ENCODE measurements at places on chromosomes 12 and 14. TPM values are rescaled to one million over a fixed set of nuclear protein-coding genes. Genes with fewer than 3 reads are reported as not detected.

The KRT85 gene
- total RNA-seq: not detected

The ACSM4 gene
- total RNA-seq: not detected

The LMO3 gene
- not detected for total RNA-seq

GRCh38 chr14:91889477-91890211 lies 22.3 kb upstream of the TC2N start:
- H3K4me1 ChIP-seq: peaks cover 59% of the 10 kb centered on the region
- DNase-seq: no peak
- no peak overlapping the region for H3K27ac ChIP-seq
- no peaks in the 10 kb centered on the region for H3K27me3 ChIP-seq

The CD27 gene
- total RNA-seq: 111 TPM

The SRRM4 gene
- total RNA-seq: not detected

The CALCOCO1 gene
- 31.4 TPM for total RNA-seq

The MYO1H gene
- not detected for total RNA-seq

GRCh38 chr12:130161261-130162243 lies 712 bp upstream of the FZD10 start:
- DNase-seq: no peak
- no peaks in the 10 kb centered on the region for H3K36me3 ChIP-seq
- H3K4me1 ChIP-seq: no peaks in the 10 kb centered on the region

GRCh38 chr14:71525663-71526221 lies 406.5 kb upstream of the RGS6 start:
- H3K4me1 ChIP-seq: no peaks in the 10 kb centered on the region
- H3K27me3 ChIP-seq: no peaks in the 10 kb centered on the region
- no peak overlapping the region for H3K27ac ChIP-seq
- H3K36me3 ChIP-seq: no peaks in the 10 kb centered on the region
- no peak for DNase-seq

The CAPS2 gene
- 2.6 TPM for total RNA-seq

- no peaks in the 10 kb centered on the region for H3K36me3 ChIP-seq
- DNase-seq: no peak
- no peaks in the 10 kb centered on the region for H3K4me1 ChIP-seq
- H3K4me3 ChIP-seq: no peak overlapping the region
- no peak overlapping the region for H3K27ac ChIP-seq
Observed at GRCh38 chr12:2395354-2395977, 342.7 kb downstream of the CACNA1C start.

DNA sequence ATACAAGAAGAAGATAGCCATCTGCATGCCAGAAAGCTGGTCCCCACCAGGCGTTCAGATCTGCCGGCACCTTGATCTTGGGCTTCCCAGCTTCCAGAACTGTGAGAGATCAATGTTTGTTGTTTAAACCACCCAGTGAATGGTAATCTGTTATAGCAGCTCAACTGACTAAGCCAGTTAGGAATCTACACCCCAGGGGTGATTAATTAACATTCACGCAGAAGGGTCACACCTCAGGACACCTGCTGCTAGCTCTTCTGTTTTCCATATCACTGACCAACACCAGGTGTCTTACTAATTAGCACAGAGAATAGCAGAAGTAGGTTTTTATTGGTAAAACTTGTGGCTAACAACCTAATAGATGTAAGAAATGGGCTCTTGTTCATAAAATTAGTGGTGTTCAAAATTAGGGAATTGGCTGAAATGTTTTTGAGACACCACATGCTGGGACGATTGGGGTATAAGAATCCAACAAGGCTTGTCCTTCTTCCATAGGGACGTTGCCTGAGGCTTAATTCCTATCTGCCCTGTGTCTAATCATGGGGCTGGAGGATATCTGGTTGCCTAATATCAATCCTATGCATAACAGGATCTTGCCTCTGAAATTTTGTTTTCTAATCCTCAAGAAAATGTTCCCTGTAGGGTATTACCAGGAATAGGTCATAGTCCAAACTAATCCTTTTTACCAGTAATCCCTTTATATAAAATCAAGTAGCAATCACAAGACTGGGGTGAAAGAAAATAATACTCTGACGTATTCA lies 42.0 kb upstream of the CHST11 start:
- no peaks in the 10 kb centered on the region for H3K27me3 ChIP-seq
- H3K27ac ChIP-seq: no peak overlapping the region
- no peaks in the 10 kb centered on the region for H3K36me3 ChIP-seq
- H3K4me3 ChIP-seq: no peak overlapping the region

- no peak overlapping the region for H3K4me3 ChIP-seq
- no peaks in the 10 kb centered on the region for H3K36me3 ChIP-seq
- no peak overlapping the region for H3K27ac ChIP-seq
- no peaks in the 10 kb centered on the region for H3K4me1 ChIP-seq
- H3K27me3 ChIP-seq: no peaks in the 10 kb centered on the region
- DNase-seq: no peak
Observed at GRCh38 chr12:4742416-4742970, 22.3 kb downstream of the GALNT8 start.

GRCh38 chr14:39266525-39266870 lies 32.8 kb downstream of the MIA2 start:
- peak overlapping the region; percentile 91 for H3K27ac ChIP-seq
- DNase-seq: no peak
- H3K36me3 ChIP-seq: no peaks in the 10 kb centered on the region
- H3K27me3 ChIP-seq: no peaks in the 10 kb centered on the region
- H3K4me1 ChIP-seq: peaks cover 29% of the 10 kb centered on the region

- DNase-seq: no peak
- H3K27me3 ChIP-seq: no peaks in the 10 kb centered on the region
- no peaks in the 10 kb centered on the region for H3K4me1 ChIP-seq
- H3K4me3 ChIP-seq: no peak overlapping the region
- H3K27ac ChIP-seq: no peak overlapping the region
Observed at GRCh38 chr12:90261283-90261682, 552.6 kb upstream of the ATP2B1 start.

DNA sequence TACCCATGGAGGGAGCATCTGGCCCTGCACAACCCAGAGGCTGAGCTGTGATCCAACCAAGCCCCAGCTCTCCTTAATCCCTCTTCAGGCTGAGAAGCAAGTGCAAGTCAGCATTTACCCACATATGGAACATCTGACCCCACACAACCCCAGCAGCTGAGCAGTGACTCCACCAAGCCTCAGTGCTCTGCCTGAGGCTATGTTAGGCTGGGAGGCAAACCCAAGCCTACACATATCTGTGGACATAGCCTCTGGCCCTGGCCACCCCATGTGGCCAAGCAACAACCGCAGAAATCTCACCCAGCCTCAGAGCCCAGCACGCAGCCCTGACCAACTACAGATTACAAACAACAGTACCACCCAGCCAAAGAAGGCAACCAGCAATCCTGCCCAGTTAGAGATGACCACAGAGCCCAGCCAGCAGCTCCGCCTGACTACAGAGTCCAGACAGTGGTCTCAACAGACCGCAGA lies 142.8 kb downstream of the NUAK1 start:
- H3K4me1 ChIP-seq: no peaks in the 10 kb centered on the region
- peaks cover 3% of the 10 kb centered on the region for H3K27me3 ChIP-seq
- H3K36me3 ChIP-seq: no peaks in the 10 kb centered on the region
- no peak for DNase-seq

- no peak overlapping the region for H3K4me3 ChIP-seq
- no peak overlapping the region for H3K27ac ChIP-seq
- no peaks in the 10 kb centered on the region for H3K27me3 ChIP-seq
- H3K4me1 ChIP-seq: no peaks in the 10 kb centered on the region
- peaks cover 14% of the 10 kb centered on the region for H3K36me3 ChIP-seq
Observed at GRCh38 chr14:68888025-68888850, 90.9 kb downstream of the ACTN1 start.

DNA sequence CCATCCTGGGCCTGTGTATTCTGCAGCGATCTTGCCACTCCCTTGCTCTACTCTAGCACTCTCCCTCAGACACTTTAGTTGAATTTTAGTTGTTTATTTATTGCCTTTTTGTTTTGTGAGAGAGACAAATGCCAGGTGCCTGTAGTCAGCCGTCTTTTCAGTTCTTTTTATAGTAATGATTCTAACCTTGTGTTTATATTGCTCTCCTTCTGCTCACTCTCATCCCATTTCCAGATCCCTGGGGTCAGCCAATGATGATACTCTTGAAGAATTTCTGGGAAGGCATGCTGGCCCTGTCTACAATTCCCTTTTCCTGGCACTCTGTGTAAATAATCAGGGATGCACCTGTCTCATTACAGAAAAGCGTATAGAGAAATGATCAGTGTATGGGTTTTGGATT lies 334.1 kb upstream of the MIS18BP1 start:
- no peak overlapping the region for H3K27ac ChIP-seq
- no peaks in the 10 kb centered on the region for H3K27me3 ChIP-seq
- H3K4me1 ChIP-seq: no peaks in the 10 kb centered on the region

- H3K4me1 ChIP-seq: no peaks in the 10 kb centered on the region
- no peaks in the 10 kb centered on the region for H3K36me3 ChIP-seq
- H3K27ac ChIP-seq: no peak overlapping the region
- no peak overlapping the region for H3K4me3 ChIP-seq
- no peak for DNase-seq
- no peaks in the 10 kb centered on the region for H3K27me3 ChIP-seq
Observed at GRCh38 chr14:85172889-85173477, 357.0 kb upstream of the FLRT2 start.

- H3K27ac ChIP-seq: no peak overlapping the region
- DNase-seq: no peak
- H3K4me1 ChIP-seq: no peaks in the 10 kb centered on the region
- H3K27me3 ChIP-seq: no peaks in the 10 kb centered on the region
- H3K4me3 ChIP-seq: no peak overlapping the region
Observed at GRCh38 chr12:88468581-88468980, 111.7 kb downstream of the KITLG start.

DNA sequence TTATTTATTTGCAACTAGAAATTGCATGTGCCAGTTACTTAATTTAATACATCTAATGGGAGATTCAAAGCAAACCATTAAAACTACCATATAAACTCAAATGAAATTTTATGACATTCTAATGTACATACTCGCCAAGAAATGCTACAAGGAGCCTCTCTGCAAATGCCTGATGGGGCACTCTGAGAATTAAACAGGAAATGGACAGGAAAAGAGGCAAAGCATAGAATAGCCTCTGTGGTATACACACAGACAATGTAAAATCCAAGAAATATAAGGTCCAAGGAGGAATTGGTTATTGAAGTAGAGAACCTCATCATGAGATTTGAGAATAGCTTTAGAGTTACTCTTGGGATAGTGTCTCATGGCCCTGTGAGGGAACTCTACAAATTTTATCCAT lies 41.2 kb downstream of the RAB21 start:
- H3K27ac ChIP-seq: no peak overlapping the region
- no peaks in the 10 kb centered on the region for H3K4me1 ChIP-seq
- no peak for DNase-seq
- no peaks in the 10 kb centered on the region for H3K36me3 ChIP-seq
- no peak overlapping the region for H3K4me3 ChIP-seq
- H3K27me3 ChIP-seq: no peaks in the 10 kb centered on the region

DNA sequence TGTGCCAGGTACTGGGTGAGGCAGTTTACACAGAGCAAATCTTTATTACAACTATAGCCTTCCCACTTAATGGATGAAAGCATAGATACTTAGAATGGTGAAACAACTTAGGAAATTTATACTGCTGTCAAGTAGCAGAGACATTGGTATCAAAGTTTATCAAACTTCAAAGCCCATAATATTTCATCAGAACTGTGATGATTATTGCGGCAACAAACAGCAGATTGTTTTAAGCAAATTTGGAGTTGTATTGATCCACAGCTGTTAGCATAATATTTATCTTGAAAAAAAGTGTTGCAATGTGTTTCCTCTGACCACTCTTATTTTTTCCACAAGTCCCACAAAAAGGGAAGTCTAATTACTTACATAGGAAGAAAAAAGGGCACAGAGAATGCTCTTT lies 2.0 kb upstream of the SLCO1B3 start:
- no peaks in the 10 kb centered on the region for H3K4me1 ChIP-seq
- no peak overlapping the region for H3K27ac ChIP-seq
- no peak overlapping the region for H3K4me3 ChIP-seq
- H3K27me3 ChIP-seq: no peaks in the 10 kb centered on the region
- no peaks in the 10 kb centered on the region for H3K36me3 ChIP-seq

The TAS2R50 gene
- 0.22 TPM for total RNA-seq

DNA sequence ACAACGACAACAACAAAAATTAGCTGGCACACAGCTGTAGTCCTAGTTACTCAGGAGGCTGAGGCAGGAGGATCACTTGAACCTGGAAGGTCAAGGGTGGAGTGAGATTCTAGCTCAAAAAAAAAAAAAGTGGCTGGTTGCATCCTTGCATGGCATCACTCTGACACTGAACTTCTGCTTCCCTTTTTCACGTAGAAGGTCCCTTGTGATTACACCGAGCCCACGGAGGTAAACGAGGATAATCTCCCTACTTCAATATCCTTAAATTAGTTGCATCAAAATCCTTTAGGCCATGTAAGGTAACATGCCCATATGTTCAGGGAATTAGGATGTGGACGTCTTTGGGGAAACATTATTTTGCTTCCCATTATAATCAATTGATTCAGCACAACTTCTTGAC lies 4.0 kb upstream of the PPP4R4 start:
- no peak overlapping the region for H3K4me3 ChIP-seq
- H3K36me3 ChIP-seq: no peaks in the 10 kb centered on the region
- H3K4me1 ChIP-seq: peaks cover 6% of the 10 kb centered on the region
- DNase-seq: no peak
- no peak overlapping the region for H3K27ac ChIP-seq

DNA sequence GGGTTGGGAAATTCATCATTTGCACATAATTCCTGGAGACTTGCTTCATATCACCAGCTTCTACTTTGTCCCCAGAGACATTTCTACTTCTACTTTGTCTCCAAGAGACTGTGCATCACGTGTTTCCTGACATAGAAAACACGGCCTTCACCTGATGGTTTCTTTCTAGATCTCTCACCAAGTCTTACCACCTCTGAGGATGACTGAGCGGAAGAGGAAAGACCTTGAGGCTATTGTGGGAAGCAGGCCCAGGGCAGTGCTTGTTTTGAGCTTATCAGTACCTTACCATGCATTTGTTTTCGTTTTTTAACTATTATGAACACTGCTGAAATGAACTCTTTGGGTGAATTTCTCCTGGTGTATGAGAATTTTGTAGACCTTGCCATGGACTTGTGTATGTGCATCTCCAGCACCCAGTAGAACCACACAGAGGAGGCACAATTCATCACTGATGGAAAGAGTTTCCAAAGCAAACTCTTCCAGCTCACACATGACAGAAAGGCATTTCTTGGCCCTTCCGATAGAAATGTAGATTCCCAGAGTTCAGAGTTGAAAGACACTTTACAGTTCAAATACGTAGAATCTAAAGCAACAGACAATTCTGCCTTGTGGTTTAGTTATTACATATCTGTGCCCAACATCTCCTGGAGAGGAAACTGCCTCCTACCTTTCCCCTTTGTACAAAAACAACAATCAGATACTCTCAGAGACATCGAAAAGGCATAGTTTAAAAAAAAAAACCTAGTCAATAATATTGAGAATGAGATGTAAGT lies 434.7 kb downstream of the FUT8 start:
- peak overlapping the region; percentile 51 for H3K4me3 ChIP-seq
- H3K27me3 ChIP-seq: no peaks in the 10 kb centered on the region
- peak overlapping the region; percentile 28 for H3K27ac ChIP-seq
- peaks cover 91% of the 10 kb centered on the region for H3K4me1 ChIP-seq

DNA sequence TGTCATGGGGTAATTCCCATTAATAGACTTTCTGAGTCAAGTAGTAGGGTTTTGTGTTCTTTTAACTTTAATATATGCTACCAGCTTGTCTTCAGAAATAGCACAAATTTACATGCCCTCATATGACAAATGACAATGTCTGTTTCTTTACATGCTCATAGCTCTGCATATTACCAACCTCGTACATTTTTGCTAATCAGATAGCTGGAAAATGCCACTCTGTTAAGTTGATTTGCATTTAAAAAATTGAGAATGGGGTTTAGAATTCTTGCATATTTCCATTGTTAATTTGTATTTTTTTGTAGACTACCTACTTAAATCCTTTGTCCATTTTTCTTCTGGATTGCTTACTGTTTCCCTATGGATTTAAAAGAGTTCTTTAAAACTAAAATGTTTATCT lies 31.2 kb downstream of the SERPINA1 start:
- no peak for DNase-seq
- H3K27me3 ChIP-seq: no peaks in the 10 kb centered on the region
- H3K4me3 ChIP-seq: no peak overlapping the region
- no peaks in the 10 kb centered on the region for H3K36me3 ChIP-seq

Data from CD8-positive, alpha-beta memory T cell (primary cell).